Fibroblast of villous mesenchyme (primary cell): ENCODE measurements at places on chromosomes 16 and 17. TPM values are rescaled to one million over a fixed set of nuclear protein-coding genes. Genes with fewer than 3 reads are reported as not detected.

LRRC46 gene
- under 0.01 and 0.32 TPM in 2 replicates for total RNA-seq

ABAT gene
- 0.97 and 3.5 TPM in 2 replicates for total RNA-seq

OGFOD1 gene
- 65.6 and 74.7 TPM in 2 replicates for total RNA-seq

- no peak for DNase-seq
These were observed 4.4 kb downstream of the TMEM204 start for GRCh38 chr16:1537763-1538289.

DNA sequence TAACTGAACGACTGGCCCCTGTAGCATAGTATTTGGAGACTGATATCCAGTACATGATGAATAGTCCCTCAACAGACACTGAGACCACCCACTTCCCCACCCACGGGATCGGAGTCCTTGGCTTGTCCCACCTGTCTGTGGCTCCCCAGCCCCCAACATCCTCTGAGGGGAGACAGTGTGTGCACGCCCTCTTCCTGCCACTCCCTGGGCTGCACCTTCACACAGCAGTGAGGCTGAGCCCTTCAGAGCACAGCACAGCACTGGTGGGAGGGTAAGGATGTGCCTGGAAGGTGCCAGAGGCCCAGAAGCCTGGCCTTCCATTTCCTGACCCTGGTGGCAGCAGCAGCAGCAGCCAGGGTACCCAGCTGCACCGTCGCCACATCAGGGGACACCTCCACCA lies 11.0 kb downstream of the DNASE1 start:
- DNase-seq = no peak

GRCh38 chr16:27766236-27766925 lies 216.4 kb downstream of the KATNIP start:
- DNase-seq = no peak

DNA sequence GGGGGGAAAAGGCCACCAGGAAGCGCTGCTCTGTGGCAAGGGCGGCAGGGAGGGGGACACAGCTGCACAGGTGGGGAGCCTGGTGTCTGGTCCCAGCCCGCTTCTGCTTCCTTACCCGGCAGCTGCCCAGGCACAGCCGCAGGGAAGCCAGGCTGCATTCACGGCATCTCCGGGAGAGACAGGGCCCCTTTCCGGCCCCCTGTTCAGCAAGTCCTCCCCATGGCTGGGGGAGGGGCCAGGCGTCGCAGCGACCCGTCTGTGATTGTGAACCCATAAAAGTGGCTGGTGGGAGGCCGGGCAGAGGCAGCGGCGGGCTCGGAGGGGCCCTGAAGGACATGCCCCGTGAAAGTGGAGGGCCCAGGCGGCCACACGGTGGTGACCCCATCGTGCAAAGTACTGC lies 28.7 kb downstream of the SOX8 start:
- no peak for DNase-seq

- no peak for DNase-seq
These were observed 66.6 kb upstream of the LHX1 start for GRCh38 chr17:36870720-36870999.

GRCh38 chr16:56871172-56871593 lies 6.2 kb downstream of the SLC12A3 start:
- DNase-seq = peak; percentile 70

DNA sequence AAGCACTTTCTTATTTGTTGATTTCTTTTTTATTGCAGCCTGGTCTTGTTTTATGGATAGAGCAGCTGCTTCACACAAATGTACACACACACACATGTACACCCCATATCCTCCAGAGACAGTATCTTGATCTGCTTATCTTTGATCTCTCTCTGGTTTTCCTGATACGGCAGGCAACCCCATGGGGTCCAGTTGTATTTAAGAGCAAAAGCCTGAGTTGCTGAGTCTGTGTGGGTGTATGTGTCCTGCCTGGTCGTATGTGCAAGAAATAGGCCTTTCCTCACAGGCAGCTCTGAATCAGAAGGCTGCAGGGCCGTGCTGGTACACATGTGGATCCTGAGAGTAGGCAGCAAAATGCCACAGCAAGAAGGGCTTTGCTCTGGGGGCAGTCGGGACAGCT lies 14.6 kb upstream of the LGALS9 start:
- DNase-seq = no peak

GRCh38 chr16:58732545-58733247 lies 1.4 kb downstream of the GOT2 start:
- DNase-seq = no peak
